ENCODE measurements at places on chromosomes 11 and 22.

- DNase-seq, result peak; percentile 15
These were observed 33.4 kb downstream of the AMBRA1 start for GRCh38 chr11:46560300-46560991.

DNA sequence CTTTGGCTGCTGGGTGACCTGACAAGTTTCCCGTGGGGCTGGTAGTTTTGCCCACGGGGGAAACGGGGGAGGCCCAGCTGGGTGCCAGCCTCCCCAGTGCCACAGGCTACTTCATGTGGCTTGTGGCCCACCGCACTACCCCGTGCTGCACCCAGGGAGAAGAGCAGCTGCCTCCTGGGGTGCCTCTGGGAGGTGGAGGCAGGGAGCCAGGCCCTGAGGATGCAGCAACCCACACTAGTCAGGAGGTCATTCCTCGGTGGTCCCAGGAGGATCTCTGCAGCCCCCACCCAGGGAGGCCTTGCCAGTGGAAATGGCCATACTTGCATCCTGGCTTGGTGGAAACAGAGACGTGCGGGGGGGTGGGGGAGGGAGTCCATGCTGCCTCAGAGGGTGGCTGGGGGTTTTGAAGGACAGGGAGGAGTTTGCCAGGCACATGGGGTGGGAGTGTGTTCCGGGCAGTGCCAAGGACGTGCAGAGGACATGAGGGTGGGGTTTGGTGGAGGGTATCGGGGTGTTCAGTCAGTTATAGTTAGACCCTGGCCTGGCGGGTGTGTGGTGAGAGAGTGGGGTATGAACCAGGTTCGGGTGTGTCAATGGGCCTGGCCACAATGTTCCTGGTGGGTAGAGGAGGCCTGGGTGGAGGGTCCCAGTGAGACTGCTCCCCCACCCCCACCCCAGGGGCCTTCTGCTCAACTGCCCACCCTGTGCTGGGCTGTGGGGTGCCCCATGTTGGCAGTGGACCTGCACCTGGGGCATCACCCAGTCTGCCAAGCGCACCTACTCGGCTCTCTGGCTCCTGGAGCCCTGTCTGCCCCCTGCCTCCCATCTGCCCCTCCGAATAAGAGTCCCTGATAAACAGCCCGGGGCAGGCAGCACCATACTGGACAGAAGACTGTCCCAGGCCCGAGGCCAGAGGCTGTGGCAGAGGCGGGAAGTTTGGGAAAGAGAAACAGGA, 3.8 kb downstream of the PIM3 start:
- DNase-seq, result peak; percentile 4

GRCh38 chr11:45182902-45183301, 36.5 kb downstream of the PRDM11 start:
- no peak for DNase-seq

GRCh38 chr11:3616721-3617460, 24.9 kb downstream of the ART5 start:
- no peak for DNase-seq
